ENCODE measurements at places on chromosomes 2 and 18.

GRCh38 chr2:41711736-41712135 is 336.1 kb upstream of the PKDCC start:
- DNase-seq = no peak

- DNase-seq = no peak
Observed at GRCh38 chr2:119112770-119113488, 45.6 kb downstream of the C1QL2 start.

DNA sequence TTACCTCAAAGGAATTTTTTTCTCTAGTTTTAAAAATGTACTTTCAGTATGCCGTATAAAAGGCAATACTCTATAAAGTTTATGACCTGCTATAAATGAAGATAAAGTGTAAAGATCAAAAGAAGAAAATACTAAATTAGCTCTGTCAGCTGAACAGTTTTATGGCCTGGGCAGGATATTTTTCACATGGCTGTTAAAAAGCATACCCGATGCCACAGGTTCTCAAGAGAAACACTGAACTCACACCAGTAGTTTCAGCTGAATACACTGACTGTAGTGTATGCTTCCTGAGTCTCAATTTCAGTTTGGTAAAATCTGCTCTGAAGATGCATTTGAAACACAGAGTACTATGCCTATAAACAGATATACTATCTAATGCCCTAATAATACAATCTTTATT is 126.0 kb downstream of the PIGN start:
- DNase-seq = no peak

- no peak for DNase-seq
Observed at GRCh38 chr18:75267643-75268363, 57.2 kb downstream of the TSHZ1 start.

DNA sequence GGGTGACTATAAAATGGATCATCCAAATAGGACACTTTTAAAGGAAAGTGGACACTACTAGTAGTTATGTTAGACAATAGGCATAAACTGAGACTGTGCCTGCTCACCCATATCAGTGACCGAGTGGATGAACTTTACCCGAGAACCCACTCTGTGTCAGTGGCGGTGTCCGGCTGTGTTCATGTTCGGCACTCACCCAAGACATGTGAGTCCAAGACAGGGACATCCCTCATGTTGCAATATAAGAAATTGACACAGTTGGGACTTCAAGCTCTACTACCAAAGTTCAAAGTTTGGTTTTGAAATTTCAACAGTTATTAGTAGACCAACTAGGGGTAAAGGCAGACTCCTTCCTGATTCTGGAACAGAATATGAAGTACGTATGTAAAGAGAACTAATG is 326.3 kb upstream of the TNP1 start:
- no peak for DNase-seq

DNA sequence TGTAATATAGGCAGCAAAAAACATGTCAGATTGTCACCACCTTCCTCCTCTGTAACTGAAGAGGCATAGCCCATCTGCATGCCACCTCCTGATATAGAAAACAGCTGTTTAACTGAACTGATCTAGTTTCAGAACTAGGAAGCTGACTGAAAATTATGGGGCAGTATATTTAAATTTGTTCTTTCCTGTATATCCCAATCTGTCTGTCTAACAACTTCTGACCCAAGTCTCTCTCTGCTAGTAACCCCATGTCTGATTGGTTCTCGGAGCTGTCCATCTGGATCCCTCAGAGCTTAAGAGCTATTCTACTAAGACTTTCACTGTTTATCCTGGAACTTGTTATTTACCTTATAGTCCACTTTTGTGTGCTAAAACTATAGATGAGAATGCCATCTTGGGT is 68.2 kb upstream of the SLC35G4 start:
- no peak for DNase-seq

DNA sequence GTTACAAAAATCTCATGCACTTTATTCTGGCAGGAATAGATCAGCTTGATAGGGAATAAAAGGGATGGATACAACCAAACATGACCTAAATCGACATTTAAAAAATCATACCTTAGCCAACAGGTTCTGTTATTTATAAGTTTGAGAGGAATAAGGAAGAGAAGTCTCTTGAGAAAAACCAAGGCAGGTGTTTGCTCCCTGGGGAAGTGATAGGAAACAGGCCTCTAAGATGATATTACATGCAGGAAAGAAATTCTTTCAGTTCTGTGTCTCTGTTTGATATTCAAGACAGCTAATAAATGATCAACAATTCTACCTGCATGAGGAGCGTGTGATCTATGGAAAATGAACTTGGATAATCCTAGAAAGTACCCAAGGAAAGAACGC is 184.8 kb upstream of the ZEB2 start:
- DNase-seq = no peak

- no peak for DNase-seq
Observed at GRCh38 chr2:114007436-114007835, 117.5 kb downstream of the ACTR3 start.

DNA sequence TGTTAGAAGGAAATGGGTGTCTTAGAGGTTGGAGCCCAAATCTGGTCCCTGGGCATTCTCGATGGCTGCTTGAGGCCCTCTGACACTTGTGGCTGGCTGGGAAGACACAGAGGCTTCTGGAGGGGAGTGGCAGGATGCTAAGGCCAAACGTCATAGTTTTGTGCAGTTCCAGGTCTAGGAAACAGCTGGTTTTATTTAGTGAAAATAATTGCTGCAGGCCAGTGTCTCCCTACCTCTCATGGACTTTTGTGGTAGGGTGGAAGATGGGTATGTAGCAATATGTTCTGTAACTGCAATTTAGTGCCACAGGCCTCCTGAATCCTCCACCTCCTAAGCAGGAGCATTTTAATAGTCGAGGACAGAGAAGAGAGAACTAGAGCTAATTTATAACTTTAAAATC is 32.2 kb upstream of the SPRED2 start:
- DNase-seq = no peak

GRCh38 chr2:124797049-124797448 is 772.0 kb downstream of the CNTNAP5 start:
- DNase-seq = no peak

All from stimulated activated CD8-positive, alpha-beta memory T cell treated with anti-CD3 and anti-CD28 coated beads, Interleukin-7, amount 100 ng/mL, for 1 hour (primary cell).